Activated gamma-delta T cell treated with anti-CD3 and anti-CD28 coated beads, Interleukin-2, amount 50 U/mL, for 16 hours (primary cell): ENCODE measurements at places on chromosomes 7 and 10.

GRCh38 chr10:33986515-33986914 lies 652.0 kb upstream of the NRP1 start:
- DNase-seq = no peak

DNA sequence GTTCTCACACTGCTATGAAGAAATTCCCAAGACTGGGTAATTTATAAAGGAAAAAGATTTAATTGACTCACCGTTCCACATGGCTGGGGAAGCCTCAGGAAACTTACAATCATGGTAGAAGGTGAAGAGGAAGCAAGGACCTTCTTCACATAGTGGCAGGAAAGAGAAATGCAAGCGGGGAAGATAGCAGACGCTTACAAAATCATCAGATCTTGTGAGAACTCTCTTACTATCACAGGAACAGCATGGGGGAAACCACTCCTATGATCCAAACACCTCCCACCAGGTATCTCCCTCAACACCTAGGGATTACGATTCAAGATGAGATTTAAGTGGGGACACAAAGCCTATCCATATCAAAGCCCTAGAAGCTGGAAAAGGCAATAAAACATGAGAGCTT lies 130.8 kb downstream of the MDFIC start:
- DNase-seq = no peak

- DNase-seq = no peak
Observed at GRCh38 chr7:134949171-134949570, 37.1 kb upstream of the AGBL3 start.

GRCh38 chr7:158997110-158997453 lies 140.7 kb downstream of the DYNC2I1 start:
- DNase-seq = no peak

DNA sequence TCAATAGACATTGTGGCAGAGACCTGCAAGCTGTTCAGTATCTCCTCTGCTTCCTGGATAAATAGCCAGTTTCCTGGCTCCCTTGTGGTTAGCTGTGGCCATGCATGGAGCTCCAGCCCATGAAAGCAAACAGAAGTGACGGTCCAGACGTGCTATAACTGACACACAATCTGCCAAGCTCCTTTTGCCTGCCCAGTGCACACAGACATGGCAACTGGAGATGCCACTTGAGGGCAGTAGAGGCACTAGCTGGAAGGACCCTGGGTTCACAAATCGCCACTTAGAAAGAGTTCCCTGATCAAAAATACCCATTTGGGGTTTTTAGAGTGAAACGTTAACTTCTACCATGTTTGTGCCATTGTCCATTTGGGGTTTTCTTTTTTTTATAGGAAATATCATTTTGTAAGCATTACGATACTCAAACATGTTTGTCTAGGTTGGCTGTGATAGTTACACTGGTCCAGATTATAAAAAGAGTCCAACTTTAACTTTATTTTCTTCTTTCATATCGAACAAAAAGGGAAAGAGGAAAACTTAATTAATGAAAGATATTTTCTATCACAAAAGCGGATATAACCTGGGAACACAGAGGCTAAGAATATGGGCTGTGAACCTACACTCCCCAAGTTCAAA lies 31.3 kb downstream of the KIN start:
- DNase-seq = no peak
